Erythroblast (primary cell): ENCODE measurements at places on chromosomes 1 and 21.
A peak's percentile ranks its signal among the peaks of the same experiment; 100 is the strongest.

DNA sequence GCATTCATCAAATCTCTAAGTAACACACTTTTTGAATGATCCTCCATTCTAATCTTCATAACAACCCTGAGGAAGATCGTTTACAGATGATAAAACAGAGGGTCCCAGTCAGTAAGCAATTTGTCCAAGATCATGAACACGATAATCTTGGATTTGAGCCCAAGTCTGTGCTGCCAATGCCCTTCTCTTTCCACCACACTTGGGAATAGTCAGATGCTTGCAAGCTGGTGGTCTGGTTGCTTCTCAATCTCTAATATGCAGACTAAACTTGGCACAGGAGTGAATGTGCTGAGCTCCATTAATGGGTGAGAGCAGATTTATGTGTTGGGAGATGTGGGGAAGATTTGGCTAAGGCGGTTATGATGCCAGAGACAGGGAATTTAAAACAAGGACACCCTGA is 430.6 kb upstream of the DAB1 start:
- no peak for DNase-seq

- DNase-seq: no peak
These were observed 176.8 kb downstream of the HHIPL2 start for GRCh38 chr1:222370913-222371675.

DNA sequence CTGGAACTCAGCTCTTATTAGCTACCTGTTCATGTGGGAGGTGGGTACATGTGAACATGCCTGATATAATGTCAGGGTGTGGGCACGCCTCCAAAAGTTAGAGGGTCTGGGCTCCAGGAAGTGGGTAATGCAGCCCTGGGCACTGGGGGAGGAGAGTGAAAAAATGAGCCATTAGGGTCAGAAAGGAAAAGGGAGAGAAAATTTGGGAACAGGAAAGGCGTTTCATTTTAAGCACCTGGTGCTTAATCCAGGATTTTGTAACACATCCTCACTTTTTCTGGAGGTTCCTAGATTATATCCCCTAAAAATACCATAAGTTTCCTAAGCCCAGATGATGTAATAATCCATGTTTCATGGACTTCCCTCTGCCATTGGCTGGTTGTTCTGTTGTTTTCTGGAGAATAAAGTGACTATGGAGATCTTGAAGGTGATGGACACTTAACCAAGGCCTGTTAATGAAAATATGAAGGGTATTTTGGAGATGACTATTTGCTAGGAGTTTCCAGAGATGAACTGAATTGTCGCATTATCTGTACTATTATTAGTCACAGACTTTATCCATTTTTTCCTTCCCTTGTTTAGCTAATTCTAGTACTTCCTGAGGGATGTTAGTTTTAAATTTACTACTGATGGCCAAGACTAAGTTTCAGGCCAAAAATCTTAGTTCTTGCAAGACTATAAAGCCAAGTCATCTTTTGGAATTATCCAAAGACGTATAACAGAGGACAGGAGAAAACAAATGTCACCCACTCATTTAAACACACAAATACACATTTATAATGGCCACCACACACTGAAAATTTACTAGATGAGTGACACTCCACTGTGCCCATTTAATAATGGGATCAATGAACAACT is 24.4 kb upstream of the TARBP1 start:
- DNase-seq: no peak

GRCh38 chr1:117970252-117970651 is 40.7 kb downstream of the WDR3 start:
- no peak for DNase-seq

DNA sequence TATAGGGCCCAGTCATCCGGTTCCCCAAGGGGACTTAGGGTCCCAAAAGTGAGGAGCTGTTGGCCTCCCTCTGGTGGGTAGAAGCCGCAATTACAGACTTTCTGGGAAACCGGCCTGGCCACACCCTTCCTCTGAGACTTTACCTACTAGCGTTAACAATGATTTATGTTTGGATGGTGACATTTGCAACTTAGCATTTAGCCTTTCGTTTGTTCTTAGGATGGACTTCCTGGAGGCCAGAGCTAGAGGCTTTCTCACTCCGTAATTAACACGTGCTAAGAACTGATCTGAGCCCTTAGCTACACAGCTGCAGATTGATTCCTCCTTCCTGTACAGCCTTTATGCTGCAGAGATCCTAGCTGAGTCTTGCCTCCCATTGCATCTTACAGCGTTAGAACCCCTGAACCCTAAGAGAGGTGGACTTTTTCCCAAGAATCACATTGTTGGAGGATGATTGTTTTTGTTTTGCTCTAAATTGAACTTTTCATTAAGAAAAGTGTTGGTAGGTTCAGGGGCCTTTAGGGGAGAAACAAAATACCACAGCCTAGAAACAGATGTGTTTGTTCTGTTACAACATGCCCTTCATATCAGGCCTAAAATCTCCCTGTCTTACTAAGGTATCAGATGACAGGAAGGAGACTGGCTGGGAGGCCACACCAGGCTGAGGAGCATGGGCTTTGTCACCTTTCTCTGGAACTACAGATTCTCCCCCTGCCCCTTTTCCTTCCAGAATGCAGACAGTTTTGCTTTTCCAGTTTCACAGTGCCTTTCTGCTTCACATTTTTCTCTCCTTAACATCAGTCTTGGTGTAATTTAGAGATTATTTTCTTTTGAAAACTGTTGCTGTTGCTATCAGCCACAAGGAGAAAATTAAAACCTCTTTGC is 1.9 kb downstream of the S100A11 start:
- DNase-seq: peak; percentile 57

DNA sequence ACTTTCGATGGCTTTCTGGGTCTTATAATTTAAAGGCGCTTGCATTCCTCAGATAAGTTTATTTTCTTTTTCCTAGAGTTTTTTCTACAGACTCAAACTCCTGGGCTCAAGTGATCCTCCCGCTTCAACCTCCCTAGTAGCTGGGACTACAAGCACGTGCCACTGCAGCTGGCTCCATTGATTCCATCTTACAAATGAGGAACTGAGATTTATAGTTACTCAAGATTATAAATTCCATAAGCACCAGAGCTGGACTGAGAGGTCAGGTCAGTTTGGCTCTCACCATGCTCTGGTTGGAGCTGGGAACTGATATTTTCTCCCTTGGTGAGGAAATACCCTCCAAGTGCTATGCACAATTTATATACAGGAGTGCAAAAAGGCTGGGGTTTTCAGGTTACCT is 13.4 kb upstream of the PRPF38B start:
- no peak for DNase-seq

DNA sequence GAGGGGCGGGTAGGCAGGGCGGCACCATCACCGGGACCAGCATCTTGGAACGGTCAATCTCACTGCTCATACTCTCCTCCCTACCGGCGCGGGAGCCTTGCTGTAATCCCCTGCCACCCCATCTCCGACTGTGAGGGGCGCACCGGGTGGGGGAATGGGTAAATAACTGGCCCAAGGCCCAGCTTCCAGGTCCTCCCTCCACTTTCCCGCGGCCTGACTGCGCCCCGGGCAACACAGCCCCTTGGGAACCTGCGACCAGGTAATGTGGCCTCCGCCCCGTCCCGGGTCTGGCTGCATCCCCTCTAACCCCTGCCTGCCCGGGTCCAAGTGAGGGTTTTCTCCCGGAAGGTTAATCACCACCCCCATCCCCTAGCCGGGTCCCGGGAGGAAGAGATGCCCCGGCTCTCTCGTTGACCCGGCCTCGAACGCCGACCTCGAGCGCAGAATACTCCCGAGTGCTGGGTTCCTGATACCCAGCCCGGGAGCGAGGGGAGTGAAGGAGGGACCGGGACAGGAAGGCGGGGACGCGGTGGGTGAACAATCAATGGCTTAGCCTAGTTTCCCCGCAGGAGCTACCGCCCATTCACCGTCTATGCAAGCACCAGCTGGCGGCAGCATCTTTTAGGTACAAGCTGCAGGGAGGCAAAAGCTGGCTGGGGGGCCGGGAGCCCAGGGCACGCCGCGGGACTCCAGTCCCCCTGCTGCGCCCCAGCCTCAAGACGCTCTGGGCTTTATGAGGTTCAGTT is 5.9 kb upstream of the LHX9 start:
- DNase-seq: no peak

GRCh38 chr1:42259739-42260064 is 75.3 kb downstream of the FOXJ3 start:
- DNase-seq: no peak

DNA sequence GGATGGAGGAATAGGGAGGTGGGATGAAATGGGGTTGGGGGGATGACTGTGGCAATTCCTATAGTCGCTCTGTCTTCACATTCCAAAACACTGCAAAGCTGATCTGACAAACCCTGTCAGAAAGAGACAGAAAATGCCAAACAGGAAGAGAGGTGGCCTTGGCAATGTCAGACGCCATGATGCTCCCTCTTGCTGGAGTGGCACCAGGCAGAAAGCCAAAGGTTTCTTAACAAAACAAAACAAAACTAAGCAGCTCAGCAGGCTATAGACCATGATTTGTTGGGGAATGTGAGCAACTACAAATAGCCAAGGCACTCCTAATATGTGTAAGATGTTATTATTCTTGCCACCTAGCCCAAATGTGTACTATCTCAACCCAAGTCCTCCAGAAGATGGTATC is 42.9 kb upstream of the PLA2G2C start:
- no peak for DNase-seq

DNA sequence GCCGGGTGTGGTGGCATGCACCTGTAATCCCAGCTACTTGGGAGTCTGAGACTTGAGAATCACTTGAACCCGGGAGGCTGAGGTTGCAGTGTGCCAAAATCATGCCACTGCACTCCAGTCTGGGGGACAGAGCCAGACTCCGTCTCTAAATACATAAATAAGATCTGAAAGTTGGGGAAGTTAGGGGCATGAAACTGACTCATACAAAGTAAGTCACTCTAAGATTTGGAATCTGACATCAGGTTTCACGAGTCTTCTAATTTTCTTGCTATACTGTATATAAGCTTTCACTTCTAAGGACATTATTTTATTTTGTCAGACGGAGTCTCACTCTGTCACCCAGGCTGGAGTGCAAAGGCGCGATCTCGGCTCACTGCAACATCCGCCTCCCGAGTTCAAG is 30.1 kb downstream of the RNF19B start:
- no peak for DNase-seq

DNA sequence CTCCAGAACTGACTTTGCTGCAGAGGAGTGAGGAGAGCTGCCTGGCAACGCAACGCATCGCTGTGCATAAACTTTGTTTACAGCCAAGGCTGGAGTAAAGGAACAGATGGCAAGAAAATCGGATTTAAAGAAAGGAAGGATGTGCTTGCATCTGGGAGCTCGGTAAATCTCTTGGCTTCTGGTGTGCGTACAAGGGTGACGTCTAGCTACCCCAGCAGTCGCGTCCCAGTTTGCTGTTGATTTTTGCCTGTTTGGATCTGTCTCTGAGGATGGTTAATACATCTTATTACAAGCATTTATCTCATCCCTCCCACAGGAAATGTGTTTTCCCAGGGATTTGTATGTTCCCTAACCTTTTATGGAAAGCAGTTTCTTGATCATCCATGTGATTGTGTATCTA is 73.3 kb upstream of the RALGPS2 start:
- no peak for DNase-seq

GRCh38 chr21:39891111-39891510 is 23.9 kb downstream of the PCP4 start:
- DNase-seq: no peak

- no peak for DNase-seq
These were observed 7.9 kb downstream of the SH3BGRL3 start for GRCh38 chr1:26287811-26288210.

- no peak for DNase-seq
These were observed 40.7 kb downstream of the COQ8A start for GRCh38 chr1:226980565-226981385.

- DNase-seq: no peak
These were observed 25.1 kb upstream of the CLIC4 start for GRCh38 chr1:24720152-24720551.

DNA sequence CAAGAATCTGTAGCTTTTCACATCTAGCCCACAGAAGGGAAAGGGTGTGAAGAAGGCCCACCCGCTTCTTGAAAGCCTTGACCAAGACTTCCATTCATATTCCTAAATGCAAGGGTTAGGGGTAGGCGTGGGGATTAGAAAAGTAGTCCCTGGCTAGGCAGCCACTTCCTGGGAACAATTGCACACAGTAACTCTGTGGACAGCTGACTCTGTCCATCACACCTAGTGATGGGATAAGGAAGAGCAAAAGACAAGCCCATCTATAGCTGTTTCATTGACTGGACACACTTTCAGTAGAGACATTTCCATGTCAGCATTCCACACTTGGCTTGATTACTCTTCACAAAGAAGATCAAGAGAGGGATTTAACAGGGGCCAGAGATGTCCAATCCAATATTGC is 294.2 kb downstream of the PBX1 start:
- no peak for DNase-seq

GRCh38 chr1:19079541-19080472 is 123.3 kb upstream of the IFFO2 start:
- DNase-seq: peak; percentile 40

DNA sequence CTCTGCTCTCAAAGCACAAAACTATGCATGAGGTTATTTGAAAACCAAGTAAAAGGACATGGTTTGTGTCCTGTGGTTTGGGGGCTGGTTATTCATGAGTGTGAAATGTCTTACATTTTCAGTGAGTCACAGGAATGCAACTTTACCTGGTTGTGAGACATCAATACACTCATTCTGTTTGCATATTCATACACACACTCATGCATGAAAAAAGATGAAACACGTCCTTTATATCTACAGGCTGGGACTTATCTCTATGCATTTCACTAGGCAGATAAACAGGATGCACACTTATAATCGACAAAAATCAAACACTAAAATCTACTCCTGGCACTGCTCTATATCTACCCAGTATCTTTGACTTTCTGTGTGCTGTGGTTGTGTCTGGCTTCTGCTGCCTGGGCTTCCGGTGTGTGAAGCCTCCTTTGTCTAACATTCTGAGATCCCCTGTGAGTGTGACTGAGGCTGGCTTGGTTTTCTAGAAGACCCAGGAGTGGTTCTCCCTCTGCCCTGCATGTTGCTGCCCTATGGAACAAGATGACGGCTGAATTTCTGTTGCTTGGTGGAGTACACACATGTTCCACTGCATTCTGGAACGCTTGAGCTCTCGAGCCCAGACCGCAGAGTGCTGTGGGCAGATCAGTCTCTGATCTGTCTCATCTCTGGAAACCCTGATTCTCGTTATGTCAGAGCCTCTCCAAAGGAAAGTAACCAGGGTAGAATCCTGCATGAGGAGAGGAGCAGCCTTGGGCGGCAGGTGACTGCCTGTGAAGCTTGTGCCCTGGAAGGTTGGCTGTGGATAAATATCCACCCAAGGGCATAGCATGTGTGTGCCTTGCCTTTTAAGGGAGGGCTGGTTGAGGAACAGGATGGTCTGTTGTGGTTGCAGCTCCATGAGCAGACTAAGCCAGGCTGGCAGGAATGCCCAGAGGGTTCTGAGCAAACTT is 19.7 kb upstream of the FASLG start:
- no peak for DNase-seq

DNA sequence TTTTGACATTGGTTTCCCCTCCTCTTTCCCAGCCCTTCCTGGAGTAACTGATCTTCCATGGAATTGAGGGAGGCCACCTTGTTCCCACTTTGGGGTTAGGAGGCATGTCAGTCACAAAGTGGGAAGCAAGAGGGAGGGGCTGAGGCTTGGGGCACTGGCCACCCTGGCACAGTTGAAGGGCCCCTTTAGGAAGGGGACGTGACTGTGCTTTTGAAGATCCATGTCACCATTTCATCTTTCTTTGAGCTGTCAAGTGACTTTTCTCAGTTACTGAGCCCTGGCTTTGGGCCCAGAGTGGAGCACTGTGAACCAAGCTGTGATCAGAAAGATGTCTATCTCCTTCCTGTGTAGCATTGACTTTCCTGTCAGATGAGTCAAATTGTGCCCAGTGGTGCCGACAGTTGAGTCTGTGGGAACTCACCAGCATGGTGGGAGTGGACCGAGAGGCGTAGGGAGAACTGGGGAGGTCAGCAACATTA is 38.5 kb upstream of the TDRD10 start:
- DNase-seq: peak; percentile 34

GRCh38 chr1:28199328-28200233 is 23.1 kb upstream of the PTAFR start:
- DNase-seq: no peak
